ENCODE measurements at places on chromosomes 2 and 18.

DNA sequence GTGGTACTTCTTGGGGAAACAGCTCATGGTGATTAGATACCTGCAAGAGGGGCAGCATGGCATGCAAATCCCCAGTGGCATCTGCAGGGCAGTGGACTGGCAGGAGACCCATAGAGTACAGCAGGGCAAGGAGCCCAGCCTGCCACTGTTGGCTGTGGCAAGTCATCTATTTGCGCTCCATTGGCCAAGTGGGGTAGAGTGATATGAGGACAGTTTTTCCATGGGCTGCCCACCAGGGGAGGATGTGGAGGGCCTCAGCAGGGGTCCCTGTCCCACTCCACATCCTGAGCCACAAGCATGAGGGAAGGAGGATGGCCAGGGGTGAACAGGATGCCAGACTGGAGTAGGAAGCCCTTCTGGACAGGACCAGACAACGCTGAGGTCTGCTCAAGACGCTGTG, 50.9 kb upstream of the OTOF start:
- no peak for DNase-seq

DNA sequence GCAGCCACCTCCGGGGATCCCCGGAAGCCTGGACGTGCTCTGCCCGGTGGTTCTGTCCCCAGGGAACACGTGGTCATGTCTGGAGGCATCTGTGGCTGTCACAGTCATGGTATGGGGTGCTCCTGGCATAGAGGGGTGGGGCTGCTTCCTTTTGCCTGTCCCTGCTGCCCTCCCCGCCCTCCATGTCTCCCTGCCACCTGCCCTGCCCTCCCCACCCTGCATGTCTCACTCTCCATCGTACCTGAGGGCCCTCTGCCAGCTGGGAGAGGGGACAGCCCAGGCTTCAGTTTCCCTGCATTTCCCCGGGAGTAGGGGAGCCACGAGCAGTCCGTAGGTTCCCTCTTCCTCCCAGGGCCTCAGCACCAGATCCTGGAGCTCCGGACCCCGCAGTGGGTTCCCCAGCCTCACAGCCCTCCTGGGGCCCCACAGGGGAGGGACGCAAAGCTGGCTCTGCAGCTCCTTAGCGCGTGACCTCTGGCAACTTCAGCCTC, 90.0 kb upstream of the CTDP1 start:
- DNase-seq: no peak

DNA sequence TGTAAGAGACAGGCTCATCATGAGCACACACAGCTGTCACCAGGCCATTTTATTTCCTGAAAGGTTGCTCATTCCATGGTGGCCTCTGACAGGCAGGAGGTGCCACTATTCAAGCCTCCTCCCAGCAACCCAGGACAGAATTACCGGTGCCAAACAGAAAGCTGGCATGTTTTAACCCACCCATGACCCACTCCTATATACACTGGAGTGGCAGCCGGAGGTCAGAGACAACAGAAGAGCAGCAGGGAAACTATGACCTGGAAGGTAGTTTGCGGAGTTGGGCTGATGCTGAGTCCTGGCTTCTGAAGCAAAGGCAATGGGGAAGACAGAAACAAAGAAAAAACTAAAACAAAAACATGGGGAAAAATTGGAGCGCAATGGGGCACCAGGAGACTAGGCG, 2.3 kb downstream of the RFTN2 start:
- DNase-seq: no peak

DNA sequence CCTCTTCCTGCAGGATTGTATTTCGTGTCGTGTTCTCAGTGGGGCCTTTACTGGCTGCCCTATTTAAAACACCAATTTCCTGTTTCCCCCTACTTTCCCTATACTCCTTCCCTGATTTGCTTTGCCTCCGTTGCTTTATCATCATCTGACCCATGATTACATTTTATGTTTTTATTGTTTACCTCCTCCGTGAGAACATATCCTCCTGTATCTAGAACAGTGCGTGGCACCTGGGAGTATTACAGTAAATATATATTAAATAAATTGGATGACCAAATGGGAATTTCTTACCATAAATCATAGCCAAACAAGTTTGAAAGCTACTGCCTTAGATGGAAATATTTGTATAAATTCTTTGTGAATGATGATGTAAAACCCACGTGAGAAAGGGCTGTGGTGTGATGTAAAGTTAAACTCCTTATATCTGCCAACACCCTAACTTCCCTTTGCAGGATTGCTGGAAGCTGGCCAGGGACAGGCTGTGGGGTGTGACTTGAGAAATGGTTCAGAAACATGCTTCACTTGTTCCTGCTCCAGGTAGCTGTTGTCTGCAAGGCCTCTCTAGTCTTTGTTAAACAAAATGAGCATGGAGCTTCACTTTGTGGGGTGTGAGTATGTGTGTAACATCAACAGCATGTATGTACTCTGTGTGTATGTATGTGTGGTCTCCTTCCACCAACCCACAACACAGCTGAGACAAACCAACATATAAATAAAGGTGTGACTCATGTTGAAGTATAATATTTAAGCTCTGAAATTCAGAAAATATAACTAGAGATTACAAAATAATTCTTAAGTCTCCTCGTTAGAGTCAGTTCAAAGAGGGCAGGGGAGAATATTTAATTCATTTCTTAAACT, 40.3 kb downstream of the LHCGR start:
- DNase-seq: peak; percentile 44

- no peak for DNase-seq
These were observed 499.0 kb downstream of the TMX3 start for GRCh38 chr18:68215931-68216330.

DNA sequence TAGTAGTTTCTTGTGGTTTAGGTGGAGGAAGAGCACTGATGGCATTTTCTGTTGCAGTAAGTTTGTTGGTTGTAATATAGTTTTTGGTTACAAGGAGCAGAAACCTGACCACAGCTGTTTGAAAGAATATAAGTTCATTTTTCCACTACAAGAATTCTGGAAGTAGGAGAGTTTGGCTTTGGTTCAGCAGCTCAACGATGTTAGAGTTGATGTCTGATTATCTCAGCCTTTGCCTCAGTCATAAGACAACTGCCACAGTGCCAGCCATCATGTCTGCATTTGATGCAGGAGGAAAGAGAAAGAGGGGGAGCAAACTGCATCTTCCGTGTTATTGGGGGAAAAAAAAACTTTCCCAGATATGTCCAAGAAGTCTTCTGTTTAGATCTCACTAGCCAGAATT, 119.1 kb downstream of the LYPD1 start:
- no peak for DNase-seq

DNA sequence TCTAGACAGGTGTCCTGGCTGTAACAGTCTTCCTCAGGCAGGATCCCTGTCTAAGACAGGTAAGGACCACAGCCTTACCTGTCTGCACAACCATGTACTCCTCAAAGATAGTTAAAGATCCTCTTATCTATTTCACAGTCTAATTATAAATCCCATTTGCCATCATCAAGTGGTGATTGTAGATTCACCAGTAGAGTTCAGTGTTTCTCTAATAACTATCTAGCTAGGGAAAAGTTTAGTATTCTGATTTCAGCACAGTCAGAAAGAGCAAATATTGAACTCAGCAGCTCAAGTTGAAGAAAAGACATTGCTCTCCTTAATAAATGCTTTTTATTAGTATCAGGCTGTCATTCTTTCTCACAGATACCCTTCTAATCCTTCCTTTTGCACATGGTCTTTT, 1305.5 kb upstream of the NXPH2 start:
- DNase-seq: no peak

- DNase-seq: no peak
These were observed 204.6 kb downstream of the TRIB2 start for GRCh38 chr2:12921321-12921720.

GRCh38 chr2:241225983-241226382, 37.5 kb downstream of the ANO7 start:
- DNase-seq: no peak

- no peak for DNase-seq
These were observed 61.0 kb downstream of the MGAT5 start for GRCh38 chr2:134314681-134315368.

DNA sequence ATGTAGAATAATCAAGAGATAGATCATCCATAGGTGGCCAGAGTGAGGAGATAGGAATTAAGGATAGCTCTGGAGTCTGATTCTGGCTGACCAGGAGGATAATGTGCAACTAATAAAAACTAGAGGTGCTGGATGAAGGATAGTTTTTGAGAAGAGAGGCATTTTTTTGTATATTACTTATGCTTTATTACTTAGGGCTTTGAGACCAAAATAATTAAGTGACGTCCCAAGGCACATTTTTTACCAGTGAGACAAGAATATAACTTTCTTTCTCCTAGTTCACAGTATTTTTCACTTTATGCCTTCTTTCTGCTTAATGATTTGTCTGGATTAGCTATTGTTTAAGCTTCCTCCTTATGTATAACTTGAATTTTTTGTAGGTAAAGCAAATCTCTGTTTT, 756.6 kb downstream of the TSN start:
- DNase-seq: no peak

DNA sequence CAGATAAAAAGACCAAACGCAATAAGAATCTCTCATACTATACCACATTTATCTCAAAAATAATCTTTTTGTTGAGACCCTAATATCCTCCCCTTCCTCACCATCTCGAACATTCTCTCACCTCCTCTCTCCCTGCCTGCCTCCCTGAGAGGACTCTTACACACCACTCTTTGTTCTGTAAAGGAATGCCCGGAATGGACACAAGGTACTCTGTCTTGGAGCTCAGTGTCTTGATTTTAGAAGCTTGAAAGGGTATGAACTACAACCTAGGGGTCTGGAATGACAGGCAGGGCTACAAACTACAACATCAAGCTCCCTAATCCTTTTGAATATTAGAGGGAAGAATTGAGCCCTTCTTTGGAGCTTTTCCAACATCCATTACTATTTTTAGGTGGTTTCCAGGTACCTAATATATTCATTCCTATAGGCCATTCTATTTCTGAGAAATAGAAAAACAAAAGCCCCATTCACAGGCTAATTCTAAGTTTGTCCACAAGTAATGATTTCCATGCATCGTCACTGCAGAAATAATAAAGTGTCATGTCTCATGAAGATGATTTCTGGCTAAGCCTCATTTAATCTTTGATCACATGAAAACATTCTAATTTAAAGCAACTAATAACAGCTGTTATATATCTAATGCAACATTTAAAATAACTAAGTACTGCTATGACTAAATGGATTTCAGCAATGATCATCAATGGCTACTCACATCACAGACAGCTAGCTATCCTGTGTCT, 60.6 kb downstream of the LRP2 start:
- no peak for DNase-seq

DNA sequence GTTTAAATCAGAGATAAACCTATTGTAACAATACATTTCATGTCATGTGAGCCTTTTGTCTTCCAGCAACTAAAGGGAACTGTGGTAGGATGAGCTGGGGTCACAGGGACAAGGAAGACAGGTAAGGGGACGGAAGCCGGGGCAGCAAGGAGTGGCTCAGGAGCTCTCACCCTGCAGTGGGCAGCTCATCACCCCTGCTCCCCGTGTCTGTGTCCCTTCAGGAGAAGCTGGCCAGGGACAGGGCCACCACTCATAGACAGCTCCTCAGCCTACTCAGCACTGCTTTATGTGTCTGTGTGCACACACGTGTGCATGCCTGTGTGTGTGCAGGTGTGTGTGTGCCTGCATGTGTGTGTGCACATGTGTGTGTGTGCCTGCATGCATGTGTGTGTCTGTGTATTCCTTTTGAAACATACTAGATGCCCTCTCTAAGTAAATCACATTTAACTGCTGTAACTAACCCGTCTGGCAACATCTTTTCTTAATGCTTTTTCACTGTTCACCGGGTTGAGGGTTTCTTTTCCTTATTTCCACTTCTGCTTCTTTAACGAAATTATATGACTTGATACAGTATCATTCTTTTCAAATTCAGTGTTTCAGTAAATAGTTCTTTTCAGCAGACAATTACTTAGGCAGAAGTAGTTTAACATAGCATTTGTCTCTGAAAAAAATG, 44.2 kb downstream of the LRRFIP1 start:
- DNase-seq: no peak

GRCh38 chr2:16739778-16740581, 74.3 kb upstream of the CYRIA start:
- no peak for DNase-seq

DNA sequence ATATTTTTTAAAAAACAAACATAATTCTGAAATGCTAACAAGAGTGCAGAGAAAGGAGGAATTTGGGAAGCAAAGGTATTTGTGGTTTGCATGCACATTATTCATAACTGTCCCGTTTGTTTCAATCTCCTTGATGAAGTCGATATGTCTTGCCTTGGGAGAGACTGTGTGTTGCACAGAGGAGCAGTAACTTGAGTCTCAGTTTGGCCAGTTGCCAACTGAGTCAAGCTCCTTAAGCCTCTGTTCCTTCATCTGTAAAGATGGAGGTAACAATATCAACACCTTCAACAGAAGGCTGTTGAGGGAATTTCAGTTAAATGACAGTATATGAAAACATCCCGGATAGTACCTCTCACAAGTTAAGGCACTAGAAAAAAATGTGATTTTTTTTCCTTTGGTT, 226.2 kb downstream of the ASXL3 start:
- DNase-seq: no peak

GRCh38 chr2:239587311-239587731, 186.5 kb upstream of the HDAC4 start:
- DNase-seq: no peak

Data from inflammatory macrophage treated with lipopolysaccharide for 4 hours (primary cell).